ENCODE measurements at places on chromosomes 6 and 20. TPM values are rescaled to one million over a fixed set of nuclear protein-coding genes. Genes with fewer than 3 reads are reported as not detected.

DNA sequence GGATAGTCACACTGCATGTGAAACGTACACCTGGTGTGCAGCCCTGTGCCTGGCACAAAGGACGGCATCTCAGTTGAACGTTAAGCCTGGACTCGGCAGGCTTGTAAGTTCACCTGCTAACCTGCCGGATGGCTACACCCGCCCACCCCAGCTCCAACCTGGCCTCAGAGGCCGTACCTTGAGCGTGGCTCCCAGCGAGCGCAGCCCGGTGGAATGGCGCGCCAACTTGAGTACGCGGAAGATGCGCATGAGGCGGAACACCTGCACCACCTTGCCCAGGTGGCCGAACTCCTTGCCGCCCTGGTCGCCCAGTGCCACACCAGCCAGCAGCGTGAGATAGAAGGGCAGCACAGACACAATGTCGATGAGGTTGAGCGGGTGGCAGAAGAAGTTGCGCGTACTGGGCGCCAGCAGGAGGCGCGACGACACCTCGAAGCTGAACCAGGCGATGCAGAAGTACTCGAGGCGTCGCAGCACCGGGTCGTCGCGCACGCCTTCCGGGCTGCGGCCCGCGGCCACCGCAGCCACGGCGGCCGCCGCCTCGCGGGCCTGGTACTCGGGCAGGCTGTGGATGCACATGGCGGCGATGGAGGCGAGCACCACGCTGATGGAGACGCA is 3.3 kb downstream of the KCNS1 start:
- peak; percentile 50 for DNase-seq

- DNase-seq: no peak
Observed at GRCh38 chr20:43022568-43022967, 167.1 kb downstream of the PTPRT start.

DNA sequence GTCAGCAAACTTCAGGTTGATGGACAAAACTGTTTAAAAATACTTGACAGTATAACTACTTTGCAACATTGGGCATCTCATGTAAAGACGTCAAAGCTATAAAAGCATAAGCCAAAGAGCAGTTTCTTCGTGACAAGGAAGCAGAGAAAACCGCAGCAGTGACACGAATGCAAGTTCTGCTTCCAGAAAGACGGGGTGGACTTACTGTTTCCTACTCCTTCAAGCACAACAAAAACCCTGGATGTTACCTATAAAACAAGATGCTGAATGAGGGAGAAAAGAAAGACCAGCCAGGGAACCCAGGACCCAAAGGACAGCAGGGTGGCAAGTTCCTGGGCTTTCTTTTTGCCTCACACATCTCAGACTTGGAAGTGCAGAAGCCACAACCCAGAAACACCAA is 98.0 kb downstream of the DLL1 start:
- no peak for DNase-seq

DNA sequence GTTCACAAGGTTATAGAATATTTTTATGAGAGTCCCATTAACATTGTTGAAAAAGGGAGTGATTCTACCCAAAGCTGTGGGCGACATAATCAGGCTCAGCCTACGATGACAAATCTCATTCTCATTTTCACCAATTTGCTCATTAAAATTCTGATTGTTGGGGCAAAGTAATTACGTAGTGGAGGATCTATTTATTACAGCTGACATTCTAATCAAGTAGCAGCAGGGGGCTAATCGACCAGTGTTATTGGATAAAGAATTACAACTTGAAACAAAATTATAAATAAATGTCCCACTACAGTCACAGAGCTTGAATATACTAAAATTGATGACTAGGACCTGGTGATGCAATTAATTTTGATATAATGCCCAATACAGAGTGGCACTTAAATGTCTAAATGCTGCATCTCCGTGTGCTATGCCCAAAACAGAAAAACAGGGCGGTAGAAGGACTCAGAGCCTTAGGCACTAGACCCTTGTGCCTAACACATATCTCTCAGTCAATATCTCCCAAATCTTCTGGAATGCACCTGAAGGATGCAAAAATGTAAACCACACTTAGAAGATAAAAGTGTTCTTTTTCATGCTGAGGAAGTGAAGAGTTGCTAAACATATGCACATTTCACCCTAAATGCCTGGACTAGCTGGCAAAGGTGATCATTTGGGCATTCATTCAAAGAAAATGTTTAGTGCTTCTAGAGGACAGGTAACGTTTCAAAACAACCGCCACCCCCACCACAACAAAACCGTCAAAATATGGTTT is 88.3 kb downstream of the CD24 start:
- DNase-seq: no peak

DNA sequence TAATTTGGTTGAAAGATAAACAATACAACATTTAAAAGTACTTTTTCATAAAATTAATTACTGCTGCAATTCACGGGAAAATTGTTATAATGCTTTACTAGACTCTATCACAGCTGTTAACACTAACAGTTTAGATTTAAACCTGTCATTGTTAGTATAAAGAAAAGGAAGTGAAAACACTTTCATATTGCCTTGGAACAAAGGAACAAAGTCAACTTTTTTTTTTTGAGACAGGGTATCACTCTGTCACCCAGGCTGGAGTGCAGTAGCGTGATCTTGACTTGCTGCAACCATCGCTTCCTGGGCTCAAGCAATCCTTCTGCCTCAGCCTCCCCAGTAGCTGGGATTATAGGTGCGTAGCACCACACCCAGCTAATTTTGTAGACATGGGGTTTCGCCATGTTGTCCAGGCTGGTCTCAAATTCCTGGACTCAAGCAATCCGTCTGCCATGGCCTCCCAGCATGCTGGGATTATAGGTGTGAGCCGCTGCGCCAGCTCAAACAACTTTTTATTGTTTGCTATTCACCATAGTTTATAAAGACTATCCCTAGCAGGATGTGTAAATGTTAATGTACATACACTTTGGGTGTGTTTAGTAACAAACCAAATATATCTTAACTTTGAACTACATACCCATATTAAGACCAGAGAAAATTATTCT is 22.1 kb downstream of the SLC35A1 start:
- DNase-seq: no peak

DNA sequence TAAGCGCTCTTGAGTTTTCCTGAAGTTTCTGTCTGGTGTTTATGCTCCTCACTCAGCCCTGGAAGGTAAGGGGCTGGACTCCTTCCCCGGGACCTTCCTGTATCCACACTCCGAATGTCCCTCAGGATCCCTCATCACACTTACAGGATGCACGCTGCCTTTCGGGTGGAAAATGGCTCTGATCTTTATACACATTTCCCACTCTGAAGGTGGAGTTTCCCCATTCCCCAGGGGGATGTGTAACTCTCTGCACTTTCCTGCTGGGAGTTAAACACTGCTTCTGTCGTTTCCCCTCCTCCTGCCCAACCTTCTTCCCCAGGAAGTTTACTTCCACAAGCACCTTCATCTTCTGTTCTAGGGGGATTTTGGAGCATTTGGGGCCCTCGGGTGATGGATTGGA is 17.1 kb upstream of the IGF2R start:
- no peak for DNase-seq

- no peak for DNase-seq
Observed at GRCh38 chr20:59932616-59933295, 681 bp downstream of the SYCP2 start.

DNA sequence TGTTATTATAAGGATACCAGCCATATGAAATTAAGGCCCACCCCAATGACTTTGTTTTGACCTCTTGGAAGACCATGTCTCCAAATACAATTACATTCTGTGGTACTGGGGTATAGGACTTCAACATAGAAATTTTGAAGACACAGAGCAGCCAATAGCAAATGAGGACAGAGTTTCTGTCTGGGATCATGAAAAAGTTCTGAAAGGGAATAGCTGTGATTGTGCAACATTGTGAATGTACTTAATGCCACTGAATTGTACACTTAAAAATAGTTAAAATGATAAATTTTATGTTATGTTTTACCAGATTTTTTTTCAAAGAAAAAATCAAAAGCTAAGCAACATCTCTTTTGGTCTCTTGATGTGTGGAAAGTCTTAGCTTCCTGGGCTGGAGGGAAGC is 27.0 kb upstream of the AGPAT4 start:
- peak; percentile 41 for DNase-seq

GRCh38 chr20:15700147-15700765 is 873.0 kb downstream of the KIF16B start:
- DNase-seq: no peak

- peak; percentile 63 for DNase-seq
Observed at GRCh38 chr6:70107852-70108629, 194.8 kb downstream of the COL9A1 start.

GRCh38 chr6:154984146-154984545 is 11.0 kb upstream of the TIAM2 start:
- DNase-seq: no peak

- DNase-seq: peak; percentile 66
Observed at GRCh38 chr6:6631534-6632276, 43.2 kb downstream of the LY86 start.

GRCh38 chr6:39821742-39822532 is 29.8 kb downstream of the DAAM2 start:
- DNase-seq: peak; percentile 7

DNA sequence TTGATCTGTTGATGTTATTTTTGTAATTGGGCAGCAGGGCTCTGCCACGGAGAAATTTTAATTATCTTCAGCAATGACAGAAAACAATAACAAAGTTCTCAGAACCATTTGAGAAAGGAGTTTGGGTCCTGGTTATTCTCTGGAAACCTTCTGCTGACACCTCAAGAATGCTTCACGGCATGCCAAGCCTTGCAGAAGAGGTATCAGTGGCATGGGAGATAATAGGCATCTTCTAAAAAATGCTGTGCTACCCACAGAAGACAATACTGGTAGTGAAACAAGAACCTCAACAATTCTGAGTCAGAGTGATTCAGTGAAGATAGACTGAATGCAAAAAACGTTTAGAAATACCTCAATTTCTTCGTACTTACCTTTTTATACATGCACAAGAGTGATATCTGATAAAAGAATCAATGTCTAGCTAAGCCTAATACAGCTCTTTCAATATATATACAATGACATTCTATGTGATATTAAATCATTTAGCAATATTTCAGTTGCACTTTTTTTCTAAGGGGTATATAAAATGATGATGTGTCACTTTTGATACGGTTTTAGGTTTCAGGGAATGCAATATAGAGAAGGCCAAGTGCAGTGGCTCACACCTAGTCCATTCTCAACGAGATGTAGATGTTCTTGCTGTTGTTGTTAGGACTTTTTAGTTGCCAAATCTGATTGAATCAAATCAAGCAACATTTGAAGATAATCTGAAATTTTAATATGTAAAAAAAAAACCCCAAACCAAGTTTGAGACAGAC is 110.4 kb upstream of the COL21A1 start:
- DNase-seq: peak; percentile 66

DNA sequence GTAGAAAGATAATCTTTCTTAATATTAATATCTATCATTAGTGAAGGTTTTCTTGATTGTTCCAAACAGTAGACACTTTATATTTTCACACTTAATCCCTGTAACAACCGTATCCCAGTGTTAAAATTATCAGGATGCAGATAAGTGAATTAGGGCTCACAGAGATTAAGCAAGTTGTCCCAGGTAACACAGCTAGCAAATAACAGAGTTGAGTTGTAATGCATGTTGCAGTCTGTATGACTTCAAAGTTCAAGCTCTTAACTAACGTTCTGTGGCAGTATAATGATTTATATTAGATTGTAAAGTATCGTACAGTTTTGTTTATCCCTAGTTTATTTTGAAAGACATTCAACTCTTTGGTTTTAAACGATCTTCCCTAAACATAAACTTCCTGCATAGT is 517.5 kb downstream of the TFAP2B start:
- DNase-seq: no peak

- no peak for DNase-seq
Observed at GRCh38 chr6:158104696-158105095, 63.4 kb downstream of the SERAC1 start.

DNA sequence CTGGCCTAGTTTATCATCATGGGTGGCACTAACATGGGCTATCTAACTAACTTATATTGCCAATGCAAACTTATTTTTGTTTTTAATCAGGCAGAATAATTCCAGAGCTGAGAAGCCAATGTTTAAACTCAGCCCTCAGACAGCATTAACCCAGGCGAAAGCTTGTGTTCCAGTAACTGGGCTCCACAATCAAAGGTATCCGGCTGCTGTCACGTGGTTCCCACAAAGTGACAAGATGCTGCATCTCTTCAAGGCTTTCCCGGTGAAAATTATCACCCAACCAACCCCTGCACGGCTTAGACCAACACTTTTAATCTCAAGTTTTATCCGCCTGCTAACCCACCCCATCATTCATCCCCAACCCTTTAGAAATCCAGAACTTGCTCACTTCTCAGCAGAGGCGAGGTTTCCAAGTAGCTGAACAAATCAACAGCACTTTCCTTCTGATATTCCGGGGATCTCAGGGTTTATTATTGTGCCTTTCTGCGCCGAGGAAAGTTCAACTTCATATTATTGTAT is 885 bp downstream of the MTCL3 start:
- DNase-seq: no peak

- no peak for DNase-seq
Observed at GRCh38 chr20:33656010-33656782, 5.9 kb upstream of the C20orf144 start.

GRCh38 chr20:44573501-44573869 is 8.9 kb upstream of the PKIG start:
- DNase-seq: no peak

DNA sequence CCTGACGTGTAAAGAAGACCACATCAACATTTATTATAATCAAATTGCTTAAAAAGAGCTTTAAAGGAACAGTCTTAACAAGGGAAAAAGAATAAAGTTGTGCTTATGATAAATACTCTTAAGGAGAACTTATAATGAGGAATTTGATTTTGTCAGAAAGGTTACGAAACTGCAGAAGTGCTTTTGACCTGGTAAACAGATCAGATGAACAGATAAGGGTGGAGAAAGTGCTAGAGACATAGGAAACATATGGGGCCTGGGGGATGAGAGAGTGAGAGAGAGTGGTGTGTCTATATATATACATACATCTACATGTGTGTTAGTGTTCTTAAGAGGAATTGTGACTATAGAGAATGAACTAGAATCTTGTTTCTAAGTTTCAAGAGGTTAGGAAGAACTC is 186.2 kb upstream of the GJE1 start:
- DNase-seq: no peak

DNA sequence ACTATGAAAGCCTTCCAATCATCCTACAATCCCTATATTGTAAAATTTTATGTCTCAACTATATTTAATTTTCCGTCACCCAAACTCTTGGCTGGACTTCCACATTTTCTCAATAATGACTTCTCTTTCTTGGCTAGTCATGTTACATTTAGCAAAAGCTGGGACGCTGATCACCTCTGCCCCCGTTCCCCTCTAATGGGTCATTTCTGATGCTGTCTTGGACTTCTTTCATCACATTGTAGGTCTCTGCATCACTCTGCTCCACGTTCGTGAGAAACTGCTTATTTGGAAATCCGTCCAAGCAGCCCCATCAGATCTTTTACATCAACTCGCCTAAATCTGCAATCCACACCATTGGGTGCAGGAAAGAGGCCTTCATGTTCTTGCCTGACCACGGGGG is 203.8 kb downstream of the MYLK4 start:
- no peak for DNase-seq

- peak; percentile 82 for DNase-seq
Observed at GRCh38 chr20:34637245-34638038, 39.5 kb downstream of the PIGU start.

Gene CEP85L
- 10.8 TPM for total RNA-seq

Gene DPPA5
- not detected for total RNA-seq

Gene RAMACL
- total RNA-seq: 2.4 TPM

Gene TGM2
- 117 TPM for total RNA-seq

Gene GPX5
- not detected for total RNA-seq

Gene PDYN
- total RNA-seq: not detected

Gene DAAM2
- 3.4 TPM for total RNA-seq

Gene NKX2-2
- total RNA-seq: not detected

Gene CPXM1
- 3.8 TPM for total RNA-seq

Gene ZBTB46
- 1.1 TPM for total RNA-seq

Data from fibroblast of the aortic adventitia (primary cell).